Neural crest cell (in vitro differentiated cells): ENCODE measurements at places on chromosomes 1 and 21.

DNA sequence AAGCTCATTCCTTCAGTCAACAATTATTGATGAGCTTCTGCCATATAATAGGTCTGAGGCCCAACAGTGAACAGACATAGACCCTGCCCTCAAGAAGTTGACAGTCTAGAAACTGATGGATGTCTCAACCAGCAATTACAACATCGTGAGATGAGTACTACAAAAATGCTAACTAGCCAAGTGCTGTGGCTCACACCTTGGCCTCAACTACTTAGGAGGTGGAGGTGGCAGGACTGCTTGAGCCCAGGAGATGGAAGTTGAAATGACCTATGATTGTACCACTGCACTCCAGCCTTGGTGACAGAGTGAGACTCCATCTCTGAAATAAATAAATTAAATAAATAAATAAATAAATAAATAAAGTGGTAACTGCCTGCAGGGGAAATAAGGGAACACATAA, 11.7 kb upstream of the PTP4A2 start:
- no peak for DNase-seq

GRCh38 chr1:153985941-153986761, at the start of gene RAB13:
TSS of gene RAB13 (minus strand) at chr1:153986339. CDS start at chr1:153986236, 103 bp downstream.
- DNase-seq = peak; percentile 64

GRCh38 chr1:201051399-201051798, 27.9 kb upstream of the KIF21B start:
- no peak for DNase-seq

- no peak for DNase-seq
Observed at GRCh38 chr1:194862129-194862528, 1675.7 kb upstream of the B3GALT2 start.

DNA sequence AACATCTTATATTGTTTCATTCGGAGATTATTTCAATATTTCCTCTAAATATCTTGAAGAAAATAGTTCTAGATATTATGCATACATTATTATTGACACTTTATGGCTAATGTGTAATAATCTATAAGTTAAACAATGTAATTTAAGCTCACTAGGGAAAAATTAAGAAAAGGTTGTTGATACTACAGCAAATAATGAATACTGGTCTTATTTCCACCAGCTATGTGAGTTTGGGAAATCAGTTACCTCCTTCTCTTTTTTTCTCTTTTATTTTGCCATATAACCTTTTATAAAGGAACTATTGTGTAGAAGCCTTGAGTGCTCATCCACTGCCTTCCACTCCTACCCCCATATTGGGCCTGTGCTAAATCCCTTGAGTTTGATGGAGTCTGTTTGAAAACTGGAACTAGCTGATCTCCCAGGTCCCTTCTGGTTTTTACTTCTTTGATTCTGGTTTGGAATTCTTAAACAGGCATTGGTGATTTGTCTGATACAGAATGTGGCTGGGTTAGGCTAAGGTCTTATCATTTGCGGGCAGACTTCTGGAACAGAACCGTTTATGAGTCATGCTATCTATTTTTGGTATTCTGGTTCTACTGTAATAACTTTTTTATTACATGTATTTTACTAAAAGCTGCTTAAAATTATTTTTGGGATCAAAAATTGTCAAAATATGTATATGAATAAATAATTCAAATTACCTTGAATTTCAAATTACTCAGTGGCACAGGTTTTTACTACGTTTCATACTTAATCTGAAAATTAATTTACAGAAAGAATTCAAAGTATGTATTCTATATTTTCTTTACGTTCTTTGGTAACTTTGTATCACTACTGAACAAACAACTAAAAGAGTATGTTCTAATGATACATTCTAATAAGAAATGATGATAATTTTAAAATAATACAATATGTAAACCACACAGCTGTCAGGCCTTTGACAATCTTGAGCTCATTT, 5.0 kb upstream of the CDC14A start:
- no peak for DNase-seq

- DNase-seq = no peak
Observed at GRCh38 chr1:77990629-77991204, 11.8 kb upstream of the FUBP1 start.

GRCh38 chr1:30511106-30511505, 212.3 kb downstream of the MATN1 start:
- no peak for DNase-seq

- peak; percentile 79 for DNase-seq
Observed at GRCh38 chr1:15501208-15502032, 22.6 kb downstream of the CASP9 start.

GRCh38 chr1:160214481-160215140, 9.4 kb downstream of the PEA15 start:
- DNase-seq = no peak

DNA sequence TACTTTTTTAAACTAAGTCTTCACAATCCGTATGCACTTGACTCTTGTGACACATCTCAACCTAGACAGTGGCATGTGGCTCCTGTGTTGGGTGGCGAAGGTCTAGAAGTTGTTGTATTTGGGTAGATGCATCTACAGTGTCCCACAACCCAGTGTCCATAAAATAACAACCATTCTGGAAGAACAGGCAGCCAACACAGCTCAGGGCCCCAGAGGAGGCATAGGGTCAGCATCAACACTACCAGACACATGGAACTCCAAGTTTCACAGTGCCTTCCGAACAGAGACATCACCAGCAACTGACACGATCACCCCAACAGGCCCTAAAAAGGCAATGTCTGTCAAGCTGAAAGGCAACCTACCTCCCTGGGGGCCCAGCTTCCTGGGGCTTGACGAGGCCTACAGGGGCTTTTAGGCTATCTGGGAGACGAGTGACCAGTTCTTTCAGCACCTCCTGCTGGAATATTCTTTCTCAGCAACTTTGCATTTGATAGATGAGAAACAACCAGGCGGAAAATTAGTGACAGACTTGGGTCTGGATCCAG, 5.6 kb downstream of the SH3BP5L start:
- no peak for DNase-seq

- no peak for DNase-seq
Observed at GRCh38 chr1:157418231-157418630, 134.1 kb downstream of the FCRL5 start.

GRCh38 chr1:169475806-169476387, 9.8 kb downstream of the SLC19A2 start:
- DNase-seq = no peak

GRCh38 chr21:31194510-31195293, 149.4 kb downstream of the TIAM1 start:
- no peak for DNase-seq

- no peak for DNase-seq
Observed at GRCh38 chr1:223344491-223344890, 19.5 kb downstream of the SUSD4 start.

DNA sequence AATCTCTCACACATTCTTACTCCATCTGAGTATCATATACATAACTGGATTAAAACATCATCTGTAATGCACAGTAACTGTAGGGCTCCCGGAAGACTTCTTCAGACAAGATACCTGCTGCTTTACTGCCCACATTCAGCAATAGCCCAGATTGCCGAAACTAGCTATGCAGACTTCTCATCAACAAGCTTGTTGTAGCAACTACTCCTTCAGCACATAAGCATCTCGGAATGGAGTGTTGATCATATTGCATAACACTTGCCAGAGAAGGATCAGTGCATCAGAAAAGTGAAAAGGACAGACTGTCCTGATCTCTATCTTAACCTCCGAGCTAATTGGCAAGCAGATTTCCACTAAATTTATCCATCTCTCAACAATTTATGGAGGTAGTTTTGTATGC, 354.6 kb upstream of the C1orf87 start:
- DNase-seq = no peak

GRCh38 chr1:35575416-35575958, 2.4 kb downstream of the TFAP2E start:
- no peak for DNase-seq
